ENCODE measurements at places on chromosomes 3 and 15.

DNA sequence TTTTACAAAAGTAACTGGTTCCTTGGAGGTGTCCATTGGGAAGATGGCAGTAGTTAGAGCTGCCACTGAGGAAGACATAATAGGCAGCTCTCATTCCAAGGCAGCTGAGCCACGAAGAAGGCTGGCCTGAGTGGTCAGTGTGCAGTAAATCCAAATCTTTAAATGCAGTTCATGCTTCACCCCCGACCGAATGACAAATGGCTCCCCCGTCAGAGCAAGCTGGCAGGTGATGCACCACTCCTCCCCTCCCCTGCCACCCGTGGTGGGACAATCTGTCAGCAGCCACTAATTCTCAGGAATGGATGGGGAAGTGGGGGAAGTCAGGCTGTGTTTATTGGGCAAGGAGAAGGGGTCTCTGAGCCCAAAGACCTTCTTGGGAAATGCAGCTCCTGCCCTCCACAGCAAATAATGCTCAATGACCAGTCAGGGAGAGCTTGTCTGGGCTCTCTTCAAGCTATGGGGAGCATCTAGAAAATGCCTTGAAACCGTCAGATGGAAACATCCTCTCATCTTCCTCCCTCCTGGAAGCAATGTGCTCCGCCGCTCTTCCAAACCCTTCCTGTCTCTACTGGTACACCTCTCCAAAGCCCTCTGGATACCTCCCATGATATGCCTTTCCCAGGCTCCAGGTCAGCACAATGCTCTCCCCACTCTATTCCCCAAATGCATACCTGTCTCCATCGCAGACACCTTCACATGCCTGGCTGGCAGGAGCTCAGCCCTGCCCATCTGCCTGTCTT is 65.4 kb downstream of the LIPC start:
- DNase-seq = no peak

DNA sequence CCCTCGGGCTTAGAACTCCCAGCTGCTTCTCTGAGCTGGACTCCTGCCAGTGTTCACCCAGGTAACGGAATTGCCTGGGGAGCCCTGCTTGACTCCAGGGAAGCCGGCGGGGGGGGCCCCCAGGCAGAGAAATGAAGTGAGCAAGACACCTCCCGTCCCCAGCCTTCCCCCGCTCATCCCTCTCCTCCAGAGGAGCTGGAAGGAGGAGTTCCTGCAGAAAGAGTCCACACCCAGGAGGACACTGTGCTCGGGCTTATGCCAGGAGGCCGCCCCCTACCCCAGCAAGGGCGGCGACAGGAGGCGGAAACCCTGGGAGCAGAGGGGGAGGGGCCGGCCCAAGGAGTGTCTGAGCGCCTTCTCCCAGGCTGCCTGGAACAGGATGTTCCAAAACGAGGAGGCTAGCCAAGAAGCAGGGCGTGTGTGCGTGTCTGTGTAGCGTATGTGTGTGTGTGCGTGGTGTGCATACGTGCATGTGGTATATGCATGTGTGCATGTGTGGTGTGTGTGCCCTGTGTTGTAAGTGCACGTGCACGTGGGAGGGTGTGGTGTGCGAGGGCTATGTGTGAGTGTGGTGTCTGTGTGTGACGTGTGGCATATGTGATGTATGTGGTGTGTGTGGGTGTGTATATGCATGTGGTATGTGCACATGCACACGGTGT is 511.3 kb downstream of the SHQ1 start:
- DNase-seq = peak; percentile 94

- DNase-seq = no peak
Measured at GRCh38 chr3:131444180-131444579, 58.6 kb downstream of the MRPL3 start.

GRCh38 chr3:123157598-123158287 is 44.0 kb upstream of the SEC22A start:
- no peak for DNase-seq

DNA sequence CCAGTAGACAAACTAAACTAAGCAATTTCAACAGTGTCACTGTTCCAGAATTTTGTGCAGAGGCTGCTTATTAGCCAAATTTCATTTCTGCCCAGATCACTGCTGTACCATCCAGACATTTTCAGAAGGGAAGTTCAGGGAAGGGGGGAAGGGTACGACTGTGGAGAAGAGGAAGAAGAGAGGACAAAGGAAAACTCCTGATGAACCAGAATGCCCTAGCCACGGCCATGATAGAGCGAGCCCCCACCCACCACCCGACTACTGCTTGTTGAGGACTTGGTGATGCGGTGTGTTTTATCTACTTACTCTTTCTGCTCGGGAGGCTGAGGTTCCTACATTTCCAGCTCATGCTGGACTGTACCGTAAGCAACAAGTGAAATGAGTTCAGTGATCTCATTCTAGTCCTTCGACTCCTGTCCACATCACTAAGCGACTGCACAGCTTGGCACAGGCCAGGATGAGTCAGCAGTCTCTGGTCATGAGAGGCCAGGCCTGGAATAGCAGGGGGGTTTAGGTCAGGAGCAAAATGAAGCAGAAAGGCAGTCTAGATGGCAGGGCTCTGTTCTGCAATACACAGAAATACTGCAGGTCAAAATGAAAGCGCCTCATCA is 330.8 kb downstream of the TIGIT start:
- DNase-seq = peak; percentile 99

- DNase-seq = no peak
Measured at GRCh38 chr3:170189398-170190256, 8.1 kb upstream of the PHC3 start.

All from fibroblast of mammary gland (primary cell).